ENCODE measurements at places on chromosomes 1 and 21.

GRCh38 chr1:106492880-106493279 lies 563.6 kb upstream of the PRMT6 start:
- DNase-seq = no peak

DNA sequence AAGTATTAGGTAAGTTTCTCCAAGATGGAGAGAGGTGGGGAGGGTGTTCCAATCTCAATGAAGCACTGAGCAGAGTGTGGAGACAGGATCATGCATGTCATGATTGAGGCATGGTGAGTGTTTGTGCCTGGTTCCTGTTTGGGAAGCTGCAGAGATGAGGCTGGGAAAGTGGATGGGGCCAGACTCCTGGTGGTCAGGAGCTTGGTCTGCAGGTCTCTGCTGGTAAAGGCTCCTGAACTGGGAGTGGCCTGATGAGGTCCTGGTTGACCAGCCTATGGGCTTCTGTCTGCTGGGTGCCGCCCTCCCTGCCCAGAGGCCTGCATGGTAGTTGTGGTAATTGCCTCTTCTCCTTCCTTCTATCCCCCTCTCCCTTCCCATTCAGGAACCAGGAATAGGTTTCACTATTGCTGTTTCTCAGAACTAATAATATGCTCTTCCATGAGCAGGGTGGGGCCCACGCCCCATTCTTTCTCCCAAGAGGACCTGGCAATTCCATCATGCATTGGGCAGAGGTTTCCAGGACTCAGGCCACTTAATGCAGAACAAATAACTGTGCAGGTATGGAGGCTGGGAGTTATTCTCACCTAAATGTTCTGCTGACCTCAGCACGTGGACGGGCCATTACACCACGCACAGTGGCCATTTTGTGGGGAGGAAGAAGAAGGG lies 24.5 kb downstream of the PROK1 start:
- no peak for DNase-seq

DNA sequence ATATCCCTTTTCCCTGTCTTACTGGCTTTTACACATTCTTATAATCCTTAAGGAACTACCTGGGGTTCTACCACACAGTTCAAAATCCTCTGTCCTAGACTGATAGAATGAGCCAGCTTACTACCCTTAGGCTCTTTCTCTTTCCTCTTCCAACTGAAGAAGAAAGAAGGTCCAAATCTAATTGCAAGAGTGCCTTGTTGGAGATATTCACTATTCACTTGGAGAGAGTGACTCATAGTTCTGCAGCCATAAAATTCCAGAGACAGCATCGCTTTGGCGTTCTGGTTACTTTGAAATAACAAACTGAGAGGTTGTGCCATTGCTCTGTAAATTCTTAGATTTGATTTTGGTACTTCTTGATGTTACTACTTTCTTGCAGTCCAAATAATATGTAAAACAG lies 4.2 kb downstream of the CADM3 start:
- DNase-seq = no peak

DNA sequence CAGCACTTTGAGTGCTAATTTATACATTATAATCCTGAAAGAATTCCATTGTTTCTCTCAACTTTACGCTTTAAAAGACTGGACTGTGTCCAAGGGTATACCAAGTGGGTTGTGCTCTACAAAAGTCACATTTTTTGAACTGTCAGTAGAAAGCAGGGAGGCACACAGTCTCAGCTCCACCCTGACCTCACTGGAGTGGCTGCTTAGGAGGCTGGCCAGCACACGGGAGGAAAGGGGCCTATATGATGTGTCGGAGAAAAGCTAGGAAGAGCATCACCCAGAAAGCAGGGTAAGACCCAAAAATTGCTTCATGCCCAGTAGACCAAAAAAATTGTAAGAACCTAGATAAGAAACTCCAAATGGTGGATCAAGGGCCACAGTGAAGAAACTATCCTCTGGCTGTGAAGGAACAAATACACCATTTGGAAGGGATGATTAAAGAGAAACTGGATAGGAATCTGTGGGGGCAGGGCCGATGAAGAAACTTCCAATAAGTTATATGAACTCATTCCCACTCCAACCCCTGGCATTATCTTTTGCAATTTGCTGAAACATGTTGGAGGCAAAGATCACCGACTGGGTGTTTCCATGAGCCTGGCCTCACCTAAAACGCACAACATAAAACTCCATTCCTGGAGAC lies 1.9 kb downstream of the S100A10 start:
- DNase-seq = no peak

DNA sequence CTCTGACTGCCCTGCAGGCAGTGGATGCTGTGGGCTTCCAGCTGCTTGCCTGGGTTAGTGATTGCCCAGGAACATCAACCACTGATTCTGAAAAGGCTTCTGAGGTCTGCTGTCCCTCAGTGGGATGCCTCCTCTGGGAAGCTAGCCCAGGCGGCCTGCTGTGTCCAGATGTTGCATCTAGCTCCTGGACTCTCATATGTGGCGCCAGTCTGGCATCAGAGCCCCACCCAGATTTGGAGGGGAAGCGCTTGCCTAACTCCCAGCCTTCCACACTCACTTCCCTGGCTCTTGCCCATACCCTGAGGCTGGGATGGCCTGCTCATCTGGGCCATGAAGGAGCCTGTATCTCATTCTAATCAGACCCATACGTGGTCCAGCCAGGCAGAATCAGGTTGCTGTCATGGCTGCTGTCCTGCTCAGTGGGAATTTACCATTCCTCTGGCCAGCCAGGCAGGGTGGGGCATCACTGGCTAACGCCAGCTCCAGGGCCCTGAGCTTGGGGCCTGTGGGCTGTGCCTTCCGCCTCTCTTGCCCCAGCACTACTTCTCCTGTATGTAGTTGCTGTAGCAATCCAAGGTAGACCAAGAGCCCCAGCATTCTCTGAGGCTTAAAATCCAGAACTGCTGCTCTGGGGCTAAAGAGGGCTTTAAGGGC lies 4.1 kb downstream of the CSF1 start:
- DNase-seq = no peak

DNA sequence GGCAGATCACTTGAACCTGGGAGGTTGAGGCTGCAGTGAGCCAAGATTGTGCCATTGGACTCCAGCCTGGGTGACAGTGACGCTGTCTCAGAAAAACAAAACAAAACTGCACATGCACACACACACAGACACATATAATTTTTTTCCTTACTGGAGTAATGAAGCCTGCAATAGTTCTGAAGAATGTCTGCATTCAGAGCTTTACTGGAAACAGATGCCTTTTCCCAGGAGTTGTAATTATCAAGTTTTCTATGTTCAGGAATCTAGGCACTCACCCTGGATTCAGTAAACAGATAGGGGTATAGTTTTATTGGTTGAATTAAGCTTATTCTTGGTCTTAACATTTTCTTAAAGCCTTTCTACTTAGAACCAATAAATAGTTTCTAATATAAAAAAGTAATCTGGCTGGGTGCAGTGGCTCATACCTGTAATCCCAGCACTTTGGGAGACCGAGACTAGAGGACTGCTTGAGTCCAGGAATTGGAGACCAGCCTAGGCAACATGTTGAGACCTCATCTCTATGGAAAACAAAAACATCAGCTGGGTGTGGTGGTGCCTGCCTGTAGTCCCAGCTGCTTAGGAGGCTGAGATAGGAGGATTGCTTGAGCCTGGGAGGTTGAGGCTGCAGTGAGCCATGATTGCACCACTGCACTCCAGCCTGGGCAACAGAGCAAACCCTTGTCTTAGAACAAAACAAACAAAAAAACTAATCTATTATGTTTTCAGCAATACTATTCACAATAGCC lies 15.8 kb downstream of the SPEN start:
- DNase-seq = no peak

DNA sequence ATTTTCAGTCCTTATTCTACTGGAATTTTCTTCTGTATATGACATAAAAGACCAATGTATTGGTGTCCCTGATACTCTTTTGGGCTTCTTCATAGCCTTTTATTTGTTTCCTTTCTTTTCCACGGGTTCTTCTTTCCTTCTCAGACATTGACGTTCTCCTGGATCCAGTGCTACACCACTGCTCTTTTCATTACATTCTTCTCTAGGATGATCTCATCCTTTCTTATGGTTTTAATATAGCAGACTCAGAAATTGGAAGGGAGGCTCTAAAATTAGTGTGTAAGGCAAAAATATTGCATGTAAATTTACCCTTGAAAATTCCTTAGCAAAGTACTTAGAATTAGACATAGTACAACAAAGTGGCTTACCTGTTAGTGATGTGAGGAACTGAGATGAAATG lies 65.3 kb downstream of the SELENOF start:
- no peak for DNase-seq

DNA sequence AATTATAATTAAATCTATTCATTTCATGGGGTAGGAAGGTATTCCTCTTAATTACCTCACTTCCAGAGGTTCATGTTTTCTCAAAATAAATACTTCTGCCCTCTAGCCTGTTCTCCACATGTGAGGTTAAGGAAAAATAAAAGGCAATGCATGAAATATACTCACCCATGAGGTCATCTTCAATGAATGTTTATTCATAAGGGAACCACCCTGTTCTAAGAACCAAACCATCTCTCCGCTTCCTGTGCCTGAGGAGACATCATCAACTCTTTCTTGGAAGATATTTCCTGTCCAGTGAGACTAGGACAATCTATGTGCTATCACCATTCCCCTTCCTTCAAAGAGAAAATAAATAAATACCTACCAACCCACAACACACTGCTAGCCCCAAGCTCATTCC lies 513.7 kb upstream of the PLXNA2 start:
- DNase-seq = no peak

- DNase-seq = peak; percentile 60
Observed at GRCh38 chr1:67832737-67833601, at the start of gene GNG12. TSS of gene GNG12 (minus strand) at chr1:67833467. CDS start at chr1:67707686, 125,781 bp downstream.

- DNase-seq = peak; percentile 24
Observed at GRCh38 chr1:50930965-50931737, 28.9 kb downstream of the FAF1 start.

- DNase-seq = no peak
Observed at GRCh38 chr1:183243161-183244050, 57.3 kb downstream of the LAMC2 start.

DNA sequence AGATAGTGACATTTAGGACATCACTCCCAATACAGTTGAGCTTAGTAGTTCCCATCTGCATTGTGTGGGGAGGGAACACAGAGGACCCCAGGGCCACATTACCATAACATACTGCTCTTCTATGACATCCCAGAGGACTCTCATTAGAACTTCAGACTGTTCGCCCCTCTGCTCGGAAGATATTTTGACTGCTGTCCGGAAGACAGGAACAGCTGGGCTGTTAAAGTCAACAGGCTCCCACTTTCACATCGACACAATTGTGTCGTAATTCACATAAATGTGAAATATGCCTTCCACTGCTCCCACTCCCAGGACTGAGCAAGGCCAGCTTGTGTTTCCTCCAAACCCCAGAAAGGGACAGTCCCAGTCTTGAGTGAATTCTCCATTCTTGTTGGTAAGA lies 158.4 kb downstream of the SEC16B start:
- DNase-seq = no peak

DNA sequence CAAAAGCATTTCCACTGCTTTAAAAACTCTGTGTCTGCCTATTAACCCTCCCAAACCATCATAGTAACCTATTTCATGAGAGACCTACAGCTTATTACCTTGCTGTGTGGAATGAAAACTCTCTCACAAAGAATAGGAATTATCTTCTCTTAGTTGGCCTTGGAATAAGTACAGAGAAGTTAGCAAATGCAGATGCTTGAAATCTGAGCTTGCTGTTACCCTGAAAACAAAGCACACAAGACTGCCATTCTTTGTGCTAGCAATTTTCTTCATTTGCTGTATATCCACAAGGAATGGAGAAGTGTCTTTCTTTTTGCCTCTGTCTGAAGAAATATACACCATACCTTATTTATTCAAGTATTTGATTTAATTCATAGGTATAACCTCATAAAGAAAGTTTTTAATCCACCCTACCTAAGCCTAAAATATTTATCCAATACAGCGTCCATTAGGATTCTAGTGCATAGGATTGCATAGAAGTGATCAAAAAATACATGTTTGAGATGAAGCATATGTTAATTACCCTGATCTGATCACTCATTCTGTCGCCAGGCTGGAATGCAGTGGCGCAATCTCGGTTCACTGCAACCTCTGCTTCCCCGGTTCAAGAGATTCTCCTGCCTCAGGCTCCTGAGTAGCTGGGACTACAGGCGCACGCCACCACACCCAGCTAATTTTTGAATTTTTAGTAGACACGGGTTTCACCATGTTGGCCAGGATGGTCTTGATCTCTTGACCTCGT lies 451.1 kb downstream of the LTN1 start:
- DNase-seq = no peak

- no peak for DNase-seq
Observed at GRCh38 chr1:28646040-28646439, 2.4 kb upstream of the RNU11 start.

GRCh38 chr1:42848823-42849537 lies 2.6 kb downstream of the ZNF691 start:
- DNase-seq = no peak

GRCh38 chr21:37072274-37072987 lies 440 bp downstream of the PIGP start:
- no peak for DNase-seq

DNA sequence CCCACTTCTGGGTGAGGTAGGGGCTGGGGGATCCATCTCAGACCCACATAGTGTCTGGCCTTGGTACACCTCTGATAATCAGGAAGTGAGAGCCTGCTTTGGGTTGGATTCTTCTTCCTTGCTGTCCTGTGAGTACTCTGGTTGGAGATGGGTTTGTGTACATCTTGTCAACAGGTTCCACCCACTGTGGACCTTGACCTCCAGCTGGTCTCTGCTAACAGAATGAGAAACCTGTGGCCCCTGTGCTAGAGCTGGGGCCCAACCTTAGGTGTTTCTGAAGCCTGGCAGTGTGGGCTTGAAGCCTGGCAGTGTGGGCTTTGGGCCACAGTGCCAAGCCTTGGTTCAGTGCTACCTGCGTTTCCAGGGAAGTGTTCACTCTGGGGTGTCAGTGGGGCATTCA lies 2.6 kb downstream of the ZBTB48 start:
- no peak for DNase-seq

DNA sequence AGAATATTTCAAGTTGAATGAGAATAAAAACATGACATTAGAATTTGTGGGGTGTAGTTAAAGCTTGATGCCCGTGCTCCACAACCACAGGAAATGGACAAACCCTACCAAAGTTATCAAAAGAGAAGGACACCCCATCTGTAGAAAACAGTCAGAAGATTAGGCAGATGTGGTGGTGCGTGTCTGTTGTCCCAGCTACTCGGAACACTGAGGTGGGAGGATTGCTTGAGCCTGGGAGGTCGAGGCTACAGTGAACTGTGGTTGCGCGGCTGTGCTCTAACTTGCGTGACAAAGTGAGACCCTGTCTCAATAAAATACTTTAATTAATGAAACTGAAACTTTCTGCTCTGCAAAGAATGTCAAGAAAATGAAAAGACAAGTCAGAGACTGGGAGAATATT lies 1.5 kb upstream of the SPATC1L start:
- no peak for DNase-seq

DNA sequence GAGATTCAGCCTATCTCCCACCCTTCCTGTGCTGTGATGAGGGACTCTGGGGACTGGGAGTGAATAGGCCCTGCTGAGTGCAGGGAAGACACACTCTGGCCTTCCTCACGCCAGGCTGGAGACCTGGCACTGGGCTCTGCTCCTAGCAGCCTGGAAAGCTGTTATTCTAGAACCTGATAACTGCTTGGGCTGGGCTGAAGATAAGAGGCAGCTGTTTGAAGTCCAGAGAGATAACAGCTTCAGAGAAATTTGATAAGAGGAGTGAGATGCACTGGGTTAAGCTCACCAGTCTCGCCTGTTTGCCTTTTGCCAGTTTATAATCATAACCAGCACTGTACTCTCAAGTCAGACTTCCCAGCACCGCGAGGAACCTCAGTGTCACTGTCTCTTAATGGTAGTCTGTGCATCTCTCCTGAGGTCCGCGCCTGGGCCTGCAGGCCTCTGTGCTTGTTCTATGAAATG lies 46.6 kb upstream of the GPR37L1 start:
- no peak for DNase-seq

- DNase-seq = peak; percentile 44
Observed at GRCh38 chr1:27489501-27489972, 430 bp downstream of the WASF2 start.
